Central memory CD8-positive, alpha-beta T cell (primary cell): ENCODE measurements at places on chromosomes 13 and 19.

GRCh38 chr13:109255141-109255856 lies 531.1 kb downstream of the IRS2 start:
- H3K36me3 ChIP-seq = no peaks in the 10 kb centered on the region
- no peak for DNase-seq
- H3K27ac ChIP-seq = no peak overlapping the region
- no peaks in the 10 kb centered on the region for H3K27me3 ChIP-seq
- no peaks in the 10 kb centered on the region for H3K4me1 ChIP-seq
- no peak overlapping the region for H3K4me3 ChIP-seq

GRCh38 chr13:62653371-62653770 lies 1237.7 kb upstream of the PCDH20 start:
- no peak overlapping the region for H3K27ac ChIP-seq
- no peaks in the 10 kb centered on the region for H3K27me3 ChIP-seq
- no peak for DNase-seq
- H3K4me3 ChIP-seq = no peak overlapping the region

DNA sequence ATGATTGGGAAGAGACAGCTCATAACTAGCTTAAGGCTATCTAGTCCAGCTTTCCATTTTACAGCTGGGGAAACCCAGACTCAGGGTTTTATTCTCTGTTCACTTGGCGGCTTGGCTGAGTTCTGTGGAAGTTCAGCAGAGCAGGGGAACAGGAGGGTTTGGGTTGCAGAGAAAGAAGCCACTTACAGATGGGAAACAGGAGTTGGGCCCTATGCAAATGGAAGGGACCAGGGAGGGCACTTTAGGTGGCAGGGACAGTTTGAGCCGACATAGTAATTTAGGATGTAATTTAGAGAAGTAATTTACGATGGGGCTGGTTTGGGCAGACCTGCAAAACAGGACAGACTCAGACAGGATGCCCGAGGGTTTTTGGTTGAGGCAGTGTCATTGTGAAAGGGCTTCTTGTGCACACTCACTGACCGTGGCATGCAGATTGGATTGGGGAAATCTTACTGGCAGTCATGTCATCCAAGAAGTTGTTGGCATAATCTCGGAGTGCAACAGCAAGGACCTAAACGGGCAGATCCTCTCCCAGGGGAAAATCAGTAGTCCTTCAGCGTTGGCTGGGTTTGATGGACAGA lies 47.3 kb upstream of the GPR183 start:
- peaks cover 39% of the 10 kb centered on the region for H3K36me3 ChIP-seq
- H3K27ac ChIP-seq = peak overlapping the region; percentile 100
- H3K4me3 ChIP-seq = peak overlapping the region; percentile 77
- no peak for DNase-seq
- no peaks in the 10 kb centered on the region for H3K27me3 ChIP-seq

DNA sequence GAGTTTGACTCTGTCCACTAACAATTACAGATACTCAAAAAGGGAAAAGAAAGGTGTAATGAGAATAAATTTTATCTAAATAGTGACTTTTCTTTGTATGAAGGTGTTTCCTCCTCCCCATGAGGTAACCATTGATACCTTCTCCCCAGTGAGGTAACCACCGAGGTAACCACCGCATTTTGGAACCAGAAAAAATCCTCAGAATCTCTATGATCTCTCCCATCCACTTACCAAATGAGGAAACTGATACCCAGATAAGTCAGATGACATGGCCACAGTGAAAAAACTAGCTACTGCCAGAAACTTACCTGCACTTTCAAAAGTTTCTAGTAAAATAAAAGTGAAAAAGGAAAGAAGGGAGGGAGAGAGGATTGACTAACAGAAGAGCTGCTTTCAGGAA lies 124.0 kb upstream of the FNDC3A start:
- no peak overlapping the region for H3K27ac ChIP-seq
- DNase-seq = no peak
- H3K4me3 ChIP-seq = no peak overlapping the region
- peaks cover 11% of the 10 kb centered on the region for H3K4me1 ChIP-seq
- H3K27me3 ChIP-seq = peaks cover 16% of the 10 kb centered on the region

DNA sequence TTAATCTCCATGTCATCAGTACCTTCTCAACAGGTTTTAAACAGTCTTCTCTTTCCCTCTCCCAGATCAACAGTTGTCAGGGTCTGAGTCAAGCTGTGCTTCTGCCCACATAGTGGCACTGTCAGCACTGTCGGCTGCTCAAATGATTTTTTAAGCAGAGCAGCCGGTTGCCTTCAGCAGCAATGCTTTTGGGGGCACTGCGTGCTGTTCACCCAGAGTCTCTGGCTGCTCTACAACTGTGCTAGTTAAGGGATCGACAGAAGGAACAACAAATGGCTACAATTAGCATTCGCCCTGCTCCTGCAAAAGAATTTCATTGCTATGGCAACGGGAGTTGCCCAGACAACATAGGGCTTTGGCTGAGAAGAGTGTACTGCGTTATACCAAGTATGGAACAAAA lies 412.9 kb downstream of the DIAPH3 start:
- no peak for DNase-seq
- H3K4me1 ChIP-seq = no peaks in the 10 kb centered on the region
- no peaks in the 10 kb centered on the region for H3K36me3 ChIP-seq
- H3K27ac ChIP-seq = no peak overlapping the region
- H3K27me3 ChIP-seq = no peaks in the 10 kb centered on the region
- H3K4me3 ChIP-seq = no peak overlapping the region

DNA sequence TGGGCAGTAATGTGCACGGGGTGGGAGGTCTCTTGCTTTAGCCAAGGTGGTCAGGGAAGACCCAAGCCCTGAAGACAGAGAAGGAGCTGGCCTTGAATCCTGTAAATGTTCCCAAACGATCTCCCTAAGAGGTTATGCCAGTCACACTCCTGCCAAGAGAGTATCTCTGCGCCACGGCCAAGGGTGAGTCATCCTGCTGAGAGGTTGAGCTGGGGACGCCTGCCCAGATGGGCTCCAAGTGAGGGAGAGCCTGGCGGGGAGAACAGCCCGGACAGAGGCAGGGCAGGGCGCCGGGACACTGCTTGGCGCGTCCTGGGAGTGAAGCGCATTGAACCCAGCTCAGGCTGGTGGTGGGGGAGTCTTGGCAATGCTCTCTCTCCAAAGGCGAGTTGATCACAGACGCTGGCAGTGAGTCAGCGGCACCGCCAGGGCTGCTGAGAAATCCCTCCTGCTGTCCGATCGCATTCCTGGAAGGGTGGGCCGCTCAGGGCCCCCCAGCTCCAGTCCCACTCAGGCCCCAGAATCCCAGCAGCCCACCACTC lies 16.4 kb downstream of the SULT2B1 start:
- no peak for DNase-seq
- no peak overlapping the region for H3K4me3 ChIP-seq
- no peak overlapping the region for H3K27ac ChIP-seq
- H3K4me1 ChIP-seq = no peaks in the 10 kb centered on the region
- no peaks in the 10 kb centered on the region for H3K36me3 ChIP-seq
- H3K27me3 ChIP-seq = peaks cover 18% of the 10 kb centered on the region

- H3K36me3 ChIP-seq = no peaks in the 10 kb centered on the region
- no peak overlapping the region for H3K27ac ChIP-seq
- no peak overlapping the region for H3K4me3 ChIP-seq
- DNase-seq = no peak
- H3K4me1 ChIP-seq = no peaks in the 10 kb centered on the region
Measured at GRCh38 chr13:113401452-113402415, 37.8 kb upstream of the GRTP1 start.

- no peaks in the 10 kb centered on the region for H3K27me3 ChIP-seq
- peaks cover 21% of the 10 kb centered on the region for H3K4me1 ChIP-seq
- H3K4me3 ChIP-seq = no peak overlapping the region
- H3K36me3 ChIP-seq = no peaks in the 10 kb centered on the region
- no peak overlapping the region for H3K27ac ChIP-seq
- DNase-seq = no peak
Measured at GRCh38 chr13:50290186-50290585, 274.9 kb downstream of the KCNRG start.

- peak overlapping the region; percentile 85 for H3K4me3 ChIP-seq
- H3K27ac ChIP-seq = peak overlapping the region; percentile 87
- peaks cover 11% of the 10 kb centered on the region for H3K4me1 ChIP-seq
- peak; percentile 73 for DNase-seq
Measured at GRCh38 chr19:1592024-1592754, 476 bp downstream of the MBD3 start.

GRCh38 chr13:73602295-73602694 lies 531.9 kb downstream of the KLF12 start:
- no peak for DNase-seq
- H3K4me1 ChIP-seq = no peaks in the 10 kb centered on the region
- no peaks in the 10 kb centered on the region for H3K36me3 ChIP-seq
- H3K27ac ChIP-seq = no peak overlapping the region
- no peak overlapping the region for H3K4me3 ChIP-seq

- DNase-seq = no peak
- no peak overlapping the region for H3K27ac ChIP-seq
- no peaks in the 10 kb centered on the region for H3K27me3 ChIP-seq
- H3K4me3 ChIP-seq = no peak overlapping the region
- H3K36me3 ChIP-seq = no peaks in the 10 kb centered on the region
Measured at GRCh38 chr13:90709319-90709718, 638.2 kb upstream of the MIR17HG start.

- H3K4me1 ChIP-seq = peaks cover 77% of the 10 kb centered on the region
- DNase-seq = no peak
- no peaks in the 10 kb centered on the region for H3K27me3 ChIP-seq
- H3K4me3 ChIP-seq = no peak overlapping the region
- peak overlapping the region; percentile 70 for H3K27ac ChIP-seq
Measured at GRCh38 chr13:98514288-98514687, 62.6 kb downstream of the STK24 start.

DNA sequence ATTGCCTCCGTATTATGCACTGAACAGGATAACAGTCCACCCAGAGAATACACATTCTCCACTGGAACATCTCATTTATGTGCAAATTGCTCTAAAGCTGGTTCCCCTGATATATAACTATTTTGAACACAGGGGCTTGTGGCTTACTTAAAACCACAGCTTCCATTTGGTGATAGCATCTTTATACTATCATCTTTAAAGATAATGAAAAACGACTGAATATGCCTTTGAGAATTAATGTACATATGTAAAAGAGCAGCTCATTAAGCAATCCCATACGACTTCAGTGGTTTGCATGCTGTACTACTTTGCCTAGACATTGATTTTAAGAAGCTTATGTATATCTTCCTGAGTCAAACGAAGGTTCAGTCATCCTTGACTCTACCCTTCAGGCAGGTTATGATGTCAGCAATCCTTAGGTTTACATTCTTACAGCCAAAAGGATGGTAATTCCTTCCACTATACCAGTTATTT lies 40.8 kb downstream of the BRD4 start:
- H3K36me3 ChIP-seq = peaks cover 7% of the 10 kb centered on the region
- H3K4me1 ChIP-seq = peaks cover 89% of the 10 kb centered on the region
- no peak for DNase-seq
- no peaks in the 10 kb centered on the region for H3K27me3 ChIP-seq
- H3K27ac ChIP-seq = peak overlapping the region; percentile 75
